ENCODE measurements at places on chromosomes 2 and 18.

GRCh38 chr18:11960743-11961380, 20.4 kb upstream of the IMPA2 start:
- DNase-seq, result no peak

GRCh38 chr2:40556293-40556692, 104.4 kb upstream of the SLC8A1 start:
- no peak for DNase-seq

- DNase-seq, result no peak
Observed at GRCh38 chr2:8090748-8091700, 590.8 kb upstream of the ID2 start.

- DNase-seq, result no peak
Observed at GRCh38 chr2:200944467-200945394, 18.7 kb downstream of the ORC2 start.

- no peak for DNase-seq
Observed at GRCh38 chr18:63591725-63592124, 4.6 kb downstream of the SERPINB13 start.

GRCh38 chr18:21051620-21052019, 60.0 kb downstream of the ROCK1 start:
- DNase-seq, result no peak

GRCh38 chr2:173690349-173690748, 274.8 kb downstream of the SP3 start:
- DNase-seq, result no peak

DNA sequence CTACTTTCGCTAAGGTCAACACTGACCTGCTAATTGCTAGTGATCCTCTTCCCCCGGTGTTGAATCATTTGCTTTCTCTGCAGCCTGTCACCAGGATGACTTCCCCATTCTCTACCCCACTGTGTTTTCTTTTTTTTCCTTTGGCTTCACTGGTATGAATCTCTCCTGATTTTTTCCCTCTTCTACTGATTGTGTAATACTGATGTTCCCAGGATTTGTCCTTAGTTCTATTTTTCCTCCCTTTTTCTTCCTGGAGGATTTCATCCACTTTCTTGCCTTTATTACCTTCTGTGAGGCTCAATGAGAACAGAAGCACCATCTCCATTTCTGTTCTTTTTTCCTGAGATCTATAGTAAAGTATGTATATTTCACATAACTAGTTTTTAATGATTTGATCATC, 14.1 kb upstream of the MSH2 start:
- no peak for DNase-seq

GRCh38 chr2:216064014-216064630, 17.5 kb downstream of the PECR start:
- no peak for DNase-seq

- no peak for DNase-seq
Observed at GRCh38 chr2:207871911-207872310, 102.2 kb upstream of the FZD5 start.

DNA sequence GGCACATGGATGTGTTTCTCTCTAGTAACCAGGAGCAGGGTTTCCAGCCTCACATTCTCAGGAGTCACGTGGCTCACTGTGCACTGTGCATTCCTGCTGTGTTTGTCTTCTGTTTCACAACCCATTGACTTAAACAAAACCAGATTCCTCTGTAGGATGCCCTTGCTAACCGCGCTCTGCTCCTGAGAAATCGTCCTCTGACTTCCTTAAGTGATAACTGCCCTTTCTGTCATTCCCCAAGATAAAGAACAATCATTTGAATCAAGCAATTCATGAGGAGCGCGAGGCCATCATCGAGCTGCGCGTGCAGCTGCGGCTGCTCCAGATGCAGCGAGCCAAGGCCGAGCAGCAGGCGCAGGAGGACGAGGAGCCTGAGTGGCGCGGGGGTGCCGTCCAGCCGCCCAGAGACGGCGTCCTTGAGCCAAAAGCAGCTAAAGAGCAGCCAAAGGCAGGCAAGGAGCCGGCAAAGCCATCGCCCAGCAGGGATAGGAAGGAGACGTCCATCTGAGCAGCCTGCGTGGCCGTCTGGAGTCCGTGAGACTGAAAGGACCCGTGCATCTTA, 60.2 kb downstream of the RALBP1 start:
- DNase-seq, result no peak

GRCh38 chr18:56186319-56186718, 452.1 kb downstream of the TXNL1 start:
- no peak for DNase-seq

DNA sequence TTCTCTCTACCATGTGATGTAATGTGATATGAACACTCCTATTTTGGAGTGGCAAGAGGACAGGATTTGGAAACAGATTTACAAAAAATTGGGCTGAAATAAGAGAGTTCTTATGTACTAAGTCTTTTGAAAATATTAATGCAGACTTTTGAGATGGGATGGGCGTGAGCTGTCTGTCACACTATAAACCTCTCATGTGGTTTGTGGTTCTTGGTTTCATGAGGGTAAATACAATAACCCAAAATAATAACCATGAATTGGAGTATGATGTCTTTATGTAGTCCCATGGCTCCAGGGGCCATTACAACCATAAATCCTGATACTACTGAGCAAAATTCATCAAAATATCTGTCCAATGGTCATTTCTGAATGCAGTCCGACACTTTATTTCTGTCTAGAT, 668.0 kb downstream of the MBD2 start:
- no peak for DNase-seq

- peak; percentile 37 for DNase-seq
Observed at GRCh38 chr2:54642677-54643430, 80.6 kb upstream of the EML6 start.

GRCh38 chr18:55510809-55511208, 77.2 kb downstream of the TCF4 start:
- DNase-seq, result no peak

GRCh38 chr2:28160986-28161425, 231.7 kb upstream of the FOSL2 start:
- DNase-seq, result no peak

DNA sequence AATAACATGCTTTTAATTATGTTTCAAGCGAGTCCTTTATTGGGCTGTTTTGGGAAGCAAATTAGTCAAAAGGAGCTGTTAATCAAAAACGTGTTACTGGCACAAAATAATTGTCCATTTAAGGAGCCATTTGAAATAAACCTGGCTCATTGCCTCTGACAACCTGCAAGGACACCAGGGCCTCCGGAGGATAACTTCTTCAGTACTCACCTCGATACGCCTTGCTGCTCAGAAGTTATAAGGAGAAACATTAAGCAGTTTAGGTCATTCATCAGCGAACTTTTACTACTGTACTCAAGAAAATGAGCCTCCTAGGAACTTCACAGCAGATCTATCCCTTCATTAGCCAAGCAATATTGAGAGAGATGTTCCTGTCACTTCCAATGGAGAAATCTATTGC, 1579.2 kb upstream of the ACVR2A start:
- no peak for DNase-seq

DNA sequence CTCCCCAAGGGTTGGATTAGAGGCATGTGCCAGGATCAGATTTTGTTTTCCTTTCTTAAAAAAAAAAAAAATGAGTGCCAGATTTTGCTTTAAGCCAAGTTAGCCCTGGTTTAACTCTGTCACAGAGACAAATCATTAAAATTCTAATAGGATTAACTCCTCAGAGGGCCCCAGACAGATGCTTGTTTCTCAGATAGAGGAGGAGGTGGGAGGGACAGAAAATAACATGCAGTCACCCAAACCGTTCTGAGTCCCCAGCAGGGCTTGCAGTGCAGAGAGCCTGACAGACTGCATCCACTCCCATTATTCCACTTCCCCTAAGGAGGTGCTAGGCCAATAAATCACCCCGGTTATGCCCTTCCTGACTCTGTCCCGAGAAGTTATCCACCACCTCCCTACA, 6.3 kb upstream of the PROKR1 start:
- no peak for DNase-seq

DNA sequence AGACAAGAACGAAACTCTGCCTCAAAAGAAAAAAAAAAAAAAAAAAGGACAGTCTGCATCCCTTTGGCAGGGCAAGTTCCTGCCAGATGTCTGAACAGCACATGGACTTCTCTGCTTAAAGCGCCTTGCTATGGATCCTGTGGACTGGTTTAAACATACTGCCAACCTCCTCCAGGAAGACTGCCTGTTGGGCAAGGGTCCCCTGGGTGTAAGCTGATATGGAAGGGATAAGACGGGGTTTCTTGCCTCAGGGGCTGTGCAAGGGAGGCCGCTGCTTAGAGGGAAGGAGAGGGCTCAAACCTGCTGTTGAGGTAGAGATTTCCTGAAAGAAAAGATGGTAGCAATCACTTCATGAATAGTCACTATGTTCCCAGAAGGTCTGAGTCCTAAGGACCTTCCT, 22.2 kb downstream of the SKA1 start:
- DNase-seq, result no peak

GRCh38 chr18:24052053-24052452, 37.5 kb downstream of the TTC39C start:
- no peak for DNase-seq

DNA sequence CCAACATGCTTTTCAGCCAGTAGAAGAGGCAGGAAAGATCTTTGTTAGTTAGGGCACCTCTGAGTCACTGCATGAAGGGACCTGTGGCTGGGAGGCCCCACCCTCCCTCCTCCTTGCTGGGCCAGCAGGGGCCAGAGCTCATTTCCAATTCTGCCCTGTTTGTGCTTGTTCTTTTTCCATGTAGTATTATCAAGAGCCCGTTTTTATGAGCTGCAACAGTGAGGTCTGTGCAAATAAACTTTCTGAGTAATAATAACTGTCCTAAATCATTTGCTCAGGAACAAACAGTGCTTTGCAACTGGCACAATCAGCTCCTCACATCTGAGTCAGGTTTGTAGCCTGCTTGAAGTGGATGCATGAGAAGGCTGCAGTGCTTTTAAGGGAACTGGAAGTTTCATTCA, 128.0 kb downstream of the ARL4C start:
- DNase-seq, result peak; percentile 52

DNA sequence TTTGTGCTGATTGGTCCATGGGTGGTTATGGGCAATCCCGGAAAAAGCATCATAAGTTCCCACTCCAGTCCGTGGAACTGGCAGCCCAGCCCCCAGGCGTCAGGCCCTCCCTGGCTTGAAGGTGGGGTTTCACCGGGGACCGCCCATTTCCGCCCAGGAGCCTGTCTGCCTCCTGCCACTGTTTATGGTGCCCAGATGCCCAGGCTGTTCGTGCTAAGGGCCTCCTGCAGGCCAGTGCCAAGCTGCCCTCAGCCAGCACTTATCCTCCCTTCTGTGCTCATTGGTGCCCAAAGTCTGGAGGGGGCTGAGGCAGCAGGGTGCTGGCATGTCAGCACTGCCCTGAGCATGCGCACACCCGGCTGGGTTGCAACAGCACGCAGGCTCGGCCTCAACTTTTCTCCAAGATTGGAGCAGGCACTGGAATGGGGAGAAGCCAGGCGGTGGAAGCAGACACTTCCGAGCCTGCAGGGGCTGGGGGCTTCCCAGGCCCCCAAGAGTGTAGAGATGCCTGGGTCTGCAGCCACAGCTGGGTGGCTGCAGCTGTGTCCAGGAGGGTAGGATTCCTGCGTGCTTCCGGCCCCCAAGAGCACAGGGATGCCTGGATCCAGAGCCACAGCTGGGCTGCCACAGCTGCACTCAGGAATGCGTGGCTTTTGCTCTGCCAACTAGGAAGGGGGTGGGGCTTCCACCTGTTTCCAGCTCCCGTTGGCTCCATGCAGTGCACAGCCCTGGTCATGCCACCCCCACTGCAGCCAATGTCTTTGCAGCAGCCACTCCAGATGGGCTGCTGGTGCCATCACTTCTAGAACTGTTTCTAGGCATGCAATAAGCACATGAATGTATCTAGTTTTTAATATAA, 74.0 kb downstream of the AGPS start:
- no peak for DNase-seq

DNA sequence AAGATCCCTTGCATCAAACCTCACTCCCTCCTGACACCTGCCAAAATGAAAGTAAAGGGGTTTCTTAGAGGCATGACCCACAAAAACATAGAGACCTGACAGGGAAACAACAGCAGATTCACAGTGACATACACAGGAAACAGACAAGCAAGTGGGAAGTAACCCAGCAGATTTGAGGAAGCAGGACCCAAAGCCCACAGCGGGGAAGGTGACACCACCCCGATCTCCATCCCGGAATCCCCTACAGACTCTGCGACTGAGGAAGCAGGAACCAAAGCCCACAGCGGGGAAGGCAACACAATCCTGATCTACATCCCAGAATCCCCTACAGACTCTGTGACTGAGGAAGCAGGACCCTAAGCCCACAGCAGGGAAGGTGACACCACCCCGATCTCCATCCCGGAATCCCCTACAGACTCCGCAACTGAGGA, 21.6 kb downstream of the CIB4 start:
- DNase-seq, result no peak

DNA sequence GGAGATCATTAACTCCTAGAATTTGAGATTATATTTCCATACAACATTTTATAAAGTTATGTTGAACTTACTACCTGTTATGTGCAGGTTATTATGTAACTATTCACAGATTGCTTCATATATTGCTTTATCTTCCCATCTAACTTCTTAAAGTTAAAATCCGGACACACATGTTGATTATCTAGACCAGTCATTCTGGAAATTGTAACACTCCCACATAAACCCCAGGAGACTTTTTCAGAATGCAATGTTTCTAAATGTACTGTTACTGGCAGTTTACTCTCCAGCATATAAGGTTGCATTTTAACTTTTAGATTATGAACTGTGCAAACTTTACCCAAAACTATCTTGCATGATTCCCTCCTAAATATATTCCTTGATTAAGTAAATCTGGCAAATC, 70.5 kb upstream of the FAM117B start:
- no peak for DNase-seq

GRCh38 chr2:159445307-159445706, 158.8 kb upstream of the WDSUB1 start:
- no peak for DNase-seq

GRCh38 chr18:60350941-60351340, 21.6 kb downstream of the MC4R start:
- no peak for DNase-seq

- no peak for DNase-seq
Observed at GRCh38 chr2:18763338-18763737, 174.0 kb upstream of the NT5C1B start.

GRCh38 chr18:55349685-55350084, 238.3 kb downstream of the TCF4 start:
- DNase-seq, result no peak
